ENCODE measurements at places on chromosomes 7 and 10.

GRCh38 chr7:80240265-80241025, 105.8 kb downstream of the GNAI1 start:
- DNase-seq: no peak

GRCh38 chr10:79003183-79004100, 65.3 kb upstream of the ZMIZ1 start:
- no peak for DNase-seq

DNA sequence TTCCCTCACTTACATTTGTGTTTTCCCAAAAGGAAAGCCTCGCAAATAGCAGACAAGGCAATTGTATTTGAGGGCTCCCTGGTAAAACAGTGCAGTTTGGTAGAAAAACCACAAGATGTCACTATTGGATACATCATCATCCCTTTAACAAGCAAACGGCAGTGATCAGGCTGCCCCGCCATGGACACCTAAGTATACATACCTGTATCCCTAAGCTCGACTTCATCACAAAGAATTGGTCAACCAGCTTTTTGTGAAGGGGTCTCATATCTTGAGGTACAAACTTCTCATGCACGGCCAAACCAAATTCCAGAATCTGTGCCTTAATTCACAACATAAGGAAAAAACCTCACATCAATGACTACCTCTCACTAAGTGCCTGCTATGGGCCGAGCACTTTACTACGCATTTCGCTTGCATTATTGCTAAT, 179.5 kb upstream of the IMMP2L start:
- DNase-seq: no peak

- DNase-seq: no peak
These were observed 164.8 kb downstream of the DNAJB6 start for GRCh38 chr7:157501581-157501980.

GRCh38 chr10:26505491-26505890, 67.3 kb downstream of the APBB1IP start:
- DNase-seq: no peak

DNA sequence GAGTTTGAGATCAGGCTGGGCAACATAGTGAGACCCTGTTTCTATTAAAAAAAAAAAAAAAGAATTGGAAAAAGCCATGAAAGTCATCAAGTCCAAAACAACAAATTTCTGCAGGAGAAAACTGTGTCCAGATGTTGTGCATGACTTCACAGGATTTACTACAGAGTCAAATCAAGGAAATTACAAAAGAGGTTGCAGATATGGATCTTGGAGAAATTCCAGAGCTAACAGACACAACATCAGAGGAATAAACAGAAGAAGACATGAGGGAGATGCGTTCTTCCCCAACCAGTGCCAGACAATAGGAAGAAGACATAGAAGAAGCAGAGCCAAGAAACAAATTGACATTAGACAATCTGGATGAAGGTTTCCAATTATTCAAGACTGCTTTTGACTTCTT, 24.3 kb upstream of the KCNIP2 start:
- DNase-seq: no peak

GRCh38 chr7:30136117-30136731, 1.4 kb downstream of the MTURN start:
- DNase-seq: no peak

- no peak for DNase-seq
These were observed 30.4 kb downstream of the CROT start for GRCh38 chr7:87375662-87376435.

DNA sequence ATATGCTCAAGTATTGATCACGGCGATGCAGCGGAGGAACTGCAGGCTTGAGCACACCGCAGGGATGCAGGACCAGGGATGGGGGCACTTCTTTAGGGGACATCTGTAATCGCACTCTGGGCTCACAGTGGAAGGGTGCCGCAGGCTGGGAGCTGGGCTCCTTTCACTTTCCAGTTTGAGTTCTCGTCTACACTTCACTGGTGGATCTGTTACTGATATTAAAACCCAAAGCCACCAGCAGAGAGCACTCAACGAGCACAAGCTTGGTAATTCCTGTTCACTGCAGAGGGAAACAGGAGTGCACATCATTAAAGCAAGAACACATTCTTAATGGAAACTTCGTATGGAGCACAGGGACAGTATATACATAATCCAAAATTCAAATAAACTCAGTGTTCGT, 91.3 kb downstream of the PARD3 start:
- DNase-seq: no peak

DNA sequence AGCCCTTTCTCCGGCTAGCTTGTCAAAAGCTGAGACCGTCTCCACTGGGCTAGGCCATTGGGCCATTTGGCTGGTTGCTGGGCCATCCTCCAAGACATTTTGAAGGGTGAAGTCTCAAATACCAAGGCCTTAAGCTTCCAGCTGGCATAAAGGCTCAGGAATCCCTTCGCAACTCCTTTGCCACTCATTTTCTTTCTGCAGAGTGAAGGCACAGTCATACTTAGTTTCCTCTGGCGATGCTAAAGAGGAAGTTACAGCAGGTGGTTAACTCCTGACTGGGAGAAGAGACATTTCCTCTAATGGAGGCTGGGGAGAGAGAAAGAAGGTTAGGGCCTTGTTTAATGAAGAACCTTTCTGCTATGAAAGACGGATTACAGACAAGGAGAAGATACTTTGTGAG, 4.8 kb upstream of the REPIN1 start:
- no peak for DNase-seq

- no peak for DNase-seq
These were observed 25.7 kb downstream of the COG5 start for GRCh38 chr7:107538001-107538400.

DNA sequence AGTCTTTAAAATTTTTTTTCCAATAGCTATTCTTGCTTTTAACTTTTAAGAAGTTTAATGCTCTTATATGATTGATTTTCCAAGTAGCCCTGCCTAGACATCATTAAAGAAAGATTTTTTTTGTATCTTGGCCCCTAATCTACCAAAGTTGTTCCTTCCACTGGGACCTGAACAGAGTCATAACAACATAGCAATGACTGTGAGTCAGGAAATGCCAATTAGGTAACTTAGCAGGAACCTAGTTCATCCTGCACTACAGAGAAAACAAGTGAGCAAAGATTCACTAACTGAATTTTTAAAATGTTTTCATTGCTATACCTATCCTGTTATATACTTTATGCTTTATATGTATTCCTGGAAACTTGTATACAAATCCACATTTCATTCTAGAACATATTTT, 284.7 kb downstream of the BICC1 start:
- no peak for DNase-seq

- no peak for DNase-seq
These were observed 77.9 kb downstream of the ARHGAP21 start for GRCh38 chr10:24645784-24646183.

DNA sequence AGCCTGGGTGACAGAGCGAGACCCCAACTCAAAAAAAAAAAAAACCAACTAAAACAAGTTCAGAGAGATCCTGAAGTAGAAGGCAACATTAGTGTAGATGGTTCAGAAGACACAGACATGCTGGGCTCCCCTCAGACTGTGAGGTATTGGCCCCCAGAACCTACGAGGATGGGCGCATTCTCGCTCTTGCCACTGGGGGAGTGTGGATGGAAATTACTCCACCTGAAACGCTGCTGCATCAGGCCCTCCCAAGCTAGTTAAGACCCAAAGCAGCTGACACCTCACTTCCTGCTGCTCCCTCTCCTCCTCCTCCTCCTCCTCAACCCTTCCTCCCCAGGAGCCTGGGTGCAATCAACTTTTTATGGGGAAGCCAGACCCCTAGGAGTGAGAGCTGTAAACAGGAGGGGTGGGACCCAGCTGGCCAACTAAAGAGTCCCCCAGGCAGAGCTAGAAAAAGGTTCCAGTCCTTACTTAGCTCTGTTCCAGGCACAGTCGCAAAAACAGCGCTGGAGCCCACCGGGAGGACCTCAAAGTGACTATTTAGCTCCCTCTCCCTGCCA, 7.4 kb downstream of the SH3PXD2A start:
- DNase-seq: no peak

- no peak for DNase-seq
These were observed 2.3 kb downstream of the MDFIC start for GRCh38 chr7:114924038-114924712.

GRCh38 chr7:148095066-148095465, 495.5 kb upstream of the C7orf33 start:
- no peak for DNase-seq

- DNase-seq: no peak
These were observed 599.8 kb downstream of the GALNT17 start for GRCh38 chr7:71731740-71732139.

DNA sequence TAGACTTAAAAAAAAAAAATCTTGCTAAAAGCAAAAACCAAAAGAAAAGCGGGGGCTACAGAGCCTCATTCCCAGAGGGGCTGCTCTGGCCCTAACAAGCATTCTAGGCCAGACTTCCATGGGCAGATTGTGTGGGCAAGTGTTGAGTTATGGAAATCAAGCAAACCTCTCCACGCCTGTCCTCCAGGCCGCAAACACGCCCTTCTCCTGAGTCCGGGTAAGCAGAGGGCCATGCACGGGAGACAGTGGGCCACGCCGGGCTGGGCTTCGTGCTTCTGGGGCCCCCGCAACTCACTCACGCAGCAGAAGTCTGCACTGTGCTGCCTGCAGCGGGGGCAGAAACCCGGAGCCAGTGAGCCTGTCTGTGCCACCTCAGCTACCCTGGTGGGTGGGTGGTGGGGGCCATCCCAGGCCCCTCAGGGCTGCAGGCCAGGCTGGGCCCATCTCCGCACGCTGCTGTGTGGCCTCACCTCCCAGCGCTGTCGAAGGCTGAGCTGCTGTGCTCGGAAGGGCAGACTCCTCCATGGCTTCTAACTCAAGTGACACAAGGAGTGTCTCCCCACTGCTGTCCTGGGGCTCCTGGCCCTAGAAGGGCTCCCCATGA, 125.6 kb downstream of the FAM53B start:
- DNase-seq: no peak

DNA sequence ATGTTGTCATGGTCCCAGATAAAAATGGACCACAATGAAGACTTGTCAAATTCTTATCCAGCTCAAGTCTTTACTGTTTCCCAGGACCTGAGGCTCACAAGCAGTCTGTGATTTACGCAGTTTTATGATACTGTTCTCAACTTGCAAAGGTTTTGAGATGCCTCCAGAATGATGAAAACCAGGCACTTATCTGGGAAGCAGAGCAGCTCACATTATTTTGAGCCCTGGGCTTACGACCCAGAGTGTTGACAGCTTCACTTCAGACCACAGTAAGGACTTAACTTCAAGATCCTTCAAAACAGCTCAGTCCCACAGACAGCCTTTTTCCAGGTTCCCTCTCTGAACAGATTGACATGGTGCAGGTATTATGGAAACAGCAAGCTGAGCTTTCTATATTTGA, 236.1 kb downstream of the RNLS start:
- DNase-seq: no peak

- DNase-seq: no peak
These were observed at the start of gene GRB10 for GRCh38 chr7:50782375-50783208. TSS of gene GRB10 (minus strand) at chr7:50782896. CDS start at chr7:50732322, 50,574 bp downstream.

- no peak for DNase-seq
These were observed 30.7 kb upstream of the UBN2 start for GRCh38 chr7:139200382-139200781.

DNA sequence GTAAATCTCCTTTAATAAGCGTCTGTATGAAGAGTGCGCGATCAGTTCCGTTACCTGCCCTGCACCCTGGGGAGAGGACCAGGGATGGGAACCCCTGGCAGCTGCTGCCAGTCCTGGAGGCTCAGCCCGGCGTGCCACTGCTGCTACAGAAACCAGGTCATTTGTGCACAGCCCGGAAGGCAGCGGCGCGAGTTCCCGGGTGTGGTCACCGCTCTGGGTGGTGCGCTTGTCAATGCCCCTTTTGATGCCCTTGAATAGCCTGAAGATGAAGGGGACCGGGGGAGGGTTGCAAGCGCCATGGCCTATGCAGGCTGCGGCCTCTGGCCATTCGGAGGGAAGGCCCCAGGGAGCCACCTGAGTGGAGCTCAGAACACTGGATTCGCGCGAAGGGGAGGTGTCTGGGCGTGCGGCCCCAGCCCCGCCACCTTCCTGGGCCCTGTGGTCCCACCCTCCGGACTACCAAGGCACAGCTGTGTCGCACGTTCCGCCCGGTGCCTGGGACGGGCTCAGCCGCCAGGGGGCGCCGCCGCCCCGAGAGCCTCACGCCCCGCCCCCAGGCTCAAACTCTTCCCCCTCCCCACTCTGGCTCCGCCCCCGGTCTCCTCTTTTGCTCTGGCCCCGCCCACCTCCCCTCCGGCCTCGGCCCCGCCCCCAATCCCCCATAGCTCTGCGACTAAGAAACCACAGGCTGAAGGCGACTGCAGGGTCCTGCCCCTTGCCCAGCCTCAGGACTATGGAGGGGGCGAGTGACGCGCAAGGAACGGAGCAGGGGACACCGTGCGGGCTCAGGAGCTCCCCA, 16.5 kb downstream of the AP5Z1 start:
- peak; percentile 65 for DNase-seq

Measured in activated CD8-positive, alpha-beta memory T cell treated with anti-CD3 and anti-CD28 coated beads for 48 hours (primary cell).